ENCODE measurements at places on chromosomes 5 and 9. TPM values are rescaled to one million over a fixed set of nuclear protein-coding genes. Genes with fewer than 3 reads are reported as not detected.
A peak's percentile ranks its signal among the peaks of the same experiment; 100 is the strongest.

LECT2 gene
- not detected for polyA plus RNA-seq

GFM2 gene
- polyA plus RNA-seq: 7.4 TPM

HIGD2A gene
- 207 TPM for polyA plus RNA-seq

EGFLAM gene
- not detected for polyA plus RNA-seq

DNA sequence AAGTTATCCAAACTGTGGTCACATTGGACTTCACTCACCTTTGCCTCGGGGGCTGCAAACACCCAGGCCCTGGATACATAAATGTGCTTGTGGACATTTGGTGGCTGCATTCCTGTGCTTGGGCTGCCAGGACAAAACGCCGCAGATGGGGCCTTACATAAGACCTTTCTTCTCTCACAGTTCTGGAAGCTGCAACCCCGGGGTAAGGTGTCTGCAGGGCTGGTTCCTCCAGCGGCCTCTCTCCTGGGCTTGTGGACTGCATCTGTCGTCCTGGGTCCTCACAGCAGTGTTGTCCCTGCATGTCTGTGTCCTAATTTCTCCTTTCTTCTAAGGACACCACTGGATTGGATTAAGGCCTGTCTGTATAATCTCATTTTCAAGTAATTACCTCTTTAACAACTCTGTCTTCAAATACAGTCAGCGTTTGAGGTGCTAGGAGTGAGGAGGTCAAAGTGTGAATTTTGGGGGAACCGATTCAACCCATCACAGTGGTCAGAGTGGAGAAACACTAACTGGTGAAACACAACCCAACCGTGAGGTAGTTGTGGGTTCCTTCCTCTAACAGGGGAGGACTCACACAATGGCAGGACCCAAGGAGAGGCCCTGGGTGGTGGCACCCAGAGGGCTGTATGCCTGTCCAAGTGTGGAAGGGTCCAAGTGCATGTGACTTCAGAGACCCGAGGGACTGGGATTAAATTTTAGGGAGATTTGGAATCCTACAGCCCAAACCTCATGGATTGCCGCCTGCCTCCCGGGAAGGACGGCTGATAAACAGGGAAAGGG is 415.6 kb downstream of the IRX2 start:
- H3K4me3 ChIP-seq: peak overlapping the region; percentile 23
- no peaks in the 10 kb centered on the region for H3K27me3 ChIP-seq
- H3K36me3 ChIP-seq: no peaks in the 10 kb centered on the region

DNA sequence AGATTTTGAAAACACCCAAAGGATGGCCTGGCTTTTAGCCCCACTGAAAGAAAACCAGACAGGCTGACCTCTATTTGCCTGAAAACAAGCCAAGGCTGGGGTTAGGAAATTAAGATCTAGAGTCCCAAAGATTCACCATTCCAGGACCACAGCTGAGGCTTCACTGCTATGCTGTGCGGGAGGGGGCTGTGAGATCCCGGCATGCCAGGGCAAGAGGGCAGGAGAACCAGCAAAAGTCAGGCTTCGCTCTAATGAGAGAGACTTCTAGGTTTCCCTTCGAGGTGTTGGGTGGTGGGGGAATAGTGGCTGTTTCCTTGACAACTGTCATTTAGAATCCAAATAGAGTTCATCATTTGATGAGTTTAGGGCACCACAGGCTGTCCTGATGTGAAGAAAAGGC is 152.9 kb upstream of the NFIB start:
- H3K36me3 ChIP-seq: no peaks in the 10 kb centered on the region
- DNase-seq: no peak
- no peak overlapping the region for H3K27ac ChIP-seq
- no peak overlapping the region for H3K4me3 ChIP-seq

DNA sequence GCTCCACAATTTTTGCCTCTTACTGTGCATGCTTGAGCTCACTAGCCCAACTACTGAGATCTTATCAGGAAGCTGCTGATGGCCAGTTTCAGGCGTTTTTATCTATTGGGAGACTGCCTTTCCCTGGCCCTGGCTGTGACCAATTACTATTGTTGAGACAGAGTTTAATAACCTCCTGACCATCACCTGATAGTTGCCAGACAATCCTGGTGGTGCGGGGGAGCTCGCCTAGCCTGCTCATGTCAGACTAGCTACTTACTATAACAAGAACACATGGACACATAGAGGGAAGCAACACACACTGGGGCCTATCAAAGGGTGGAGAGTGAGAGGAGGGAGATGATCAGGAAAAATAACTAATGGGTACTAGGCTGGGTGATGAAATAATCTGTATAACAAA is 13.0 kb upstream of the OXCT1 start:
- H3K27me3 ChIP-seq: peaks cover 5% of the 10 kb centered on the region
- no peak overlapping the region for H3K4me3 ChIP-seq
- no peak for DNase-seq
- H3K4me1 ChIP-seq: no peaks in the 10 kb centered on the region
- H3K36me3 ChIP-seq: no peaks in the 10 kb centered on the region
- H3K27ac ChIP-seq: no peak overlapping the region

GRCh38 chr5:76269259-76269931 is 133.7 kb upstream of the IQGAP2 start:
- peaks cover 13% of the 10 kb centered on the region for H3K4me1 ChIP-seq
- H3K4me3 ChIP-seq: no peak overlapping the region
- H3K27ac ChIP-seq: peak overlapping the region; percentile 26
- no peaks in the 10 kb centered on the region for H3K36me3 ChIP-seq
- DNase-seq: no peak
- peaks cover 2% of the 10 kb centered on the region for H3K27me3 ChIP-seq
